ENCODE measurements at places on chromosomes 6 and 20.

GRCh38 chr20:49856904-49857303, 44.3 kb downstream of the SLC9A8 start:
- no peak for DNase-seq

DNA sequence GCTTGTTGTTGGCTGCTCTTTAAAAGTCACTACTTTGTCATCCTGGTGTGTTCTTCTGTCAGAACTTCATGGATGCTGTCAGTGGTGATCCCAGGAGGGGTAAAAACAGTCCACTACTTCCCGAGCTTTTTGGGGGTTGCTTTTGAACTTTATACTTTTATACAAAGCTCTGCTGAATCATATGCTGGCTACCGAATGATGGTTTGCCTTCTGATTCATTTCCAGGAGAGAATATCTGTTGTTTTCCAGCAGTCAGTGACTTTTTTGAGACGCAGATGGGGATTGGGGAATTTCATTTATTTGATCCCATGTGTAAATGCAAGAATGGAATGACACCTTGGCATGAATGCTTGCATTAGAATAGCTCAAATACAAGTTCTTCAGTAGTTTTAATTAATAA, 32.7 kb upstream of the COL10A1 start:
- DNase-seq = no peak

GRCh38 chr6:157224951-157225574, 98.3 kb downstream of the TMEM242 start:
- DNase-seq = no peak

DNA sequence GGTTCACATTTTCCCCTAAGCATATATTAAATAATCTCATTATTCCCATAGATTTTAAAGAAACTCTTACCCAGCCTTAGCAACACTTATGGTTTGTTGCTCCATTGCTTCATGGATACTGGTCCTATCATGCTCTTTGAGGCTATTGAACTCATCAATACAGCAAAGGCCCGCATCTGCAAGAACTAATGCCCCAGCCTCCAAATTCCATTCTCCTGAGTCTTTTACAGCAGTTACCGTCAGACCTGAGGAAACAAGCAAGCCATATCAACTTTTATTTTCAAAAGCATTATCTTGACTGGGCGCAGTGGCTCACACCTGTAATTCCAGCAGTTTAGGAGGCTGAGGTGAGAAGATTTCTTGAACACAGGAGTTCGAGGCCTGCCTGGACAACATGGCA, 37.7 kb upstream of the ASF1A start:
- no peak for DNase-seq

DNA sequence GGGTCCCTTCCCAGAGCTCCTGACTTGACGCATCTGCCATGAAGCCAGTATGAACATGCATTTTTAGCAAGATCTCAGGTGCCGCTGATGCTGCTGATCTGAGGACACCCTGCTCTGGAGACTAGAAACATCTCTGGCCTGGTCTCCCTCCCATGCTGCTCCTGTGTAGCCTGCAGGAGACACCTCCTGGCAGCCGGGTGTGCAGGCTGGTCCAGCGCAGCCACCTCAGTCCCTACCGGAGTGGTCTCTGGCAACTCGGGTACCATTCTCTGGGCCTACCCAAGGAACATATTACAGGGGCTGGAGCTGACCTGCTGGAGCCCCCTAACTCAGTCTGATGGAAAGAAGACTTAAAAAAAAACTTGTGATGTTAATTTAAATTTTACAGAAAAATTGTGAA, 20.1 kb downstream of the PHACTR3 start:
- no peak for DNase-seq

GRCh38 chr6:5736016-5736738, 270.5 kb downstream of the NRN1 start:
- DNase-seq = no peak

GRCh38 chr6:166595949-166596348, 9.5 kb upstream of the RAMACL start:
- no peak for DNase-seq

GRCh38 chr6:27188885-27189418, 58.5 kb upstream of the PRSS16 start:
- peak; percentile 39 for DNase-seq

- peak; percentile 83 for DNase-seq
These were observed 3.5 kb upstream of the HIVEP1 start for GRCh38 chr6:12008366-12009179.

- DNase-seq = no peak
These were observed 4.8 kb downstream of the CCHCR1 start for GRCh38 chr6:31152781-31153180.

- no peak for DNase-seq
These were observed 164.5 kb downstream of the ERMARD start for GRCh38 chr6:169915769-169916550.

- no peak for DNase-seq
These were observed 21.6 kb downstream of the RIN2 start for GRCh38 chr20:19779634-19780033.

DNA sequence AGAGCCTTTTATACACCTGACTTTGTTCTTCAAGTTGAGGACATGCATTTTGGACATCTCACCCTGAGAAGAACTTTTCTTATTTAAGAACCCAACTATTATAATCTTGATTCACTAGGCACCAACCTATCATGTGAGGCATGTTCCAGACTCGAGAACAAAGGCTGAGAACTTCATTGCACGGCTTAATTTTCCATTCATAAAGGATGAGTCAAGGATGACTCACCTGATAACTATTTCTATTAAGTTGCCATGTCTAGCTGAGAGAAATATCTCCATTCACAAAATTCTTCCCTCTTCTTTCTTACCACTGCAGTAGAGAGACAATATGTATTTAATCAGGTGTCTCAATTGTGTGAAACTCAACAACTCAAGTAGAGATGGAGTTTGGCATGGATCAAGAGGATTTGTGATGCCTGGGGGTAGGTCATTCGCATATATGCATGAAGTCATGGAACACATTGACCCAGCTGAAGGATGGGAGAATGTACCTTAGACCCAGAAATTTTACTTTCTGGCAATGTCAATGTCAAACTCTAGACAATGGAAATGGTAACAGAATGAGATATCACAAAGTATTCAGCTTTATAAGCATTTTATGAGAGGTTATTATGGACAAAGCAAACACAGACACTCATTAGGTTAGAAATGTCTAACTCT, 208.7 kb upstream of the PRND start:
- DNase-seq = no peak

- DNase-seq = peak; percentile 27
These were observed 971 bp downstream of the NFKBIE start for GRCh38 chr6:44264154-44265006.

- DNase-seq = no peak
These were observed 35.1 kb upstream of the ARMH2 start for GRCh38 chr6:24833711-24834386.

DNA sequence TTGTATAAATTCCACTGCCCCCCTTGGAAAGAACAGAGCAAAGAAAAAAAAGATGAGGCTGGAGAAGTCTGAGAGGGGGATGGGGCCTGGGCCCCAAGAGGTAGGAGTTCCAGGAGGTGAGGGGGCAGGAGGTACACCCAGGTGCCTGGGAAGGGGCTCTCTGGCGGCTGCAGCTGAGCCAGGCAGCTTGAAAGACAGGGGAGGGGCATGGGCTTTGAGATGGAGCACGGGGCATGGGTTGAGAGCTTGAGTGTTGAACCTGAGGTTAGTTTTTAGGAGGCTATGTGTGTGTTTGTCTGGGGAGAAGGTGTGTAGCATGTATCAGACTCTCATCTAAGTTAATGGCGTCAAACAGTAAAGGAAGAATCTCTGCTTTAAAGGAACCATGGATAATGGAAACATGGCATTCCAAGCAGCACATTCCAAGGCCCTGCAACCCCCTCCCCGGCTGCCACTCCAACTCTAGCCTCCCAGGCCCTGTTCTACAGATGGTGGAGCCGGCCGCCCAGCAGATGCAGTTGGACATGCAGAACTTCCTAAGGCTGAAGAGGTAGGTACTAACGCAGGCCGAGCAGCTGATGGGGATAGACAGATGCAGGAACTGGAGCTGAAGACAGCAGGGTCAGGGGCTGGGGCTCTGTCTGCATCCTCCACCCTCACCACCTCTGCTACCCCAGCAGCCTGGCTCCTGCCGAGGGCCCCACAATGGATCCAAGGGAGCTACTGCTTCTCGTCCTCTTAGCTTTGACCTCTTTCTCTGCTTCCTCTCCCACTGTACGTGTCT, 42.1 kb downstream of the MDFI start:
- DNase-seq = no peak

- DNase-seq = no peak
These were observed 481.6 kb downstream of the ADGRB3 start for GRCh38 chr6:69116658-69117057.

GRCh38 chr6:150651808-150652470, 52.3 kb downstream of the PLEKHG1 start:
- no peak for DNase-seq

Measured in effector memory CD4-positive, alpha-beta T cell (primary cell).